ENCODE measurements at places on chromosomes 1 and 21.

DNA sequence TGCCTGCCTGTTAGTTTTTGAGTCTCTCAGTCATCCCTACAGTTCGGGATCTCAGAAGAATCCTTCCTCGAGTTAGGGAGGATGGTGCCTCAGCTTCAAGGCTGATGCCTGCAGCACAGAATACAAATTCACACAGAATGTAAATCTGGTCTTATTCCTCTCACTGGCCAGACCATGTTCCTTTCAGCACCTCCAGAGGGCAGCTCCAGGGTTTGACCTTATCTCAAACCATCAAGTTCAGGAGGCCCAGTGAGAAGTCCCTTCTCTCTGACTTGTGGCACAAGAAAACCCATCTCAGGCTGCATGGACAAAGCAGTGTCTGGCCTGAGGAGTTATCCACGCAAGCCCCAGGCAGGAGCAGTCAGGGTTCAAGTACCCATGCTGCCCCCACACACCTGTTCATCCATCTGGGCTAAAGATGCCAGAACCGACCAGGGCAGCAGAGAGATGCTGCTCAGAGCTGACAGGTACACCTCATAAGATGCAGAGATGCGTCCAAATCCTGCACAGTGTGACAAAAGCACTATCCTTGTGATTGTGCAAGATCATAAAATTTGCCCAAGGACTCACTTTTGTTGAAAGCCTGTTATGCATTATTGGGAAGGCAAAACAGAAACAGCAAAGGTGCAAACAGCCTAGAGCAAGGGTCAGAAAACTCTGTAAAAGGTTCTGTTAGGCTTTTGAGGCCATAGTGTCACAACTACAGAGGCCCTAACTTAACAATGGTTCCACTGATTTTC is 49.8 kb downstream of the BCAR3 start:
- DNase-seq, result peak; percentile 24

DNA sequence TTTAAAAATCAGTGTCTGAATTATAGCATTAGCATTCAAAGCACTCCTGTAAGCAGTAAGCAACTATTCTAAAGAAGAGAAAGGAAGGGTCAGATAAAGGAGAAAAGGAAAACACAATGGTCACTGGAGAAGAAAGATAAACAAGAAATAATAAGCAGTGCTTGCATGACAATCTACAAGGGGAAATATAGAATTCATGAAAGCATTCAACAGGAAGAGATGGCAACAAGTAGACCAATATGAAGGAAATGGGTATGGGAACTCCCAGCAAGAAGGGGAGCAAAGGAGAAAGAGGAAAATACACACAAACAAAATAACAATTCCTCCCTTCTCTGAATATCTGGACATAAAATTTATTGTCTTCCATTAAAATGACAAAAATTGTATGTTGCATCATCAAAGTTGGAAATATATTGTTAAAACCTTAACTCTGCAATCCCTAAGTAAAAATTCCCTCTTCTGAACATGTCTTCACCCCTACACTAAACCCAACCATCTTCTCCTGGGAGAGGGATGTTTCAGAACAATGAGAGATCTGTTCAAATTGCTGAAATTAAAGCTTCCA is 206.3 kb upstream of the SAMSN1 start:
- DNase-seq, result no peak

DNA sequence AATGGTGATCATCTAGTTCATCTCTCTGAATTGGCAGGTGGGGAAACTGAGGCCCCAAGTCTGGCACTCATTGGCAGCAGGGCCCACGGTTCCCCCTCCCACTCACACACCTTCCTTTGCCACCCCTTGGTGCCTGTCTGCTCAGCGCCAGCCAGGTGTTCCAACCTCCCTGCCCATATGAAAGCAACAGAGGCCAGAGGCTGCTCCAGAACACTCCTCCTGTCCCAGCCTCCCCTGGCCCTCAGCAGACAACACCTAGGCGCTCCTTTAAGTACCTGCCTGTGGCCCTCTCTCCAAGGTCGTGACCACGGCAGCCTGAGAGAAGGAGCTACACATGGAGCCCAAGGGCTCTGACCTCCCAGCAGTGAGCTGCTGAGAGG is 362.3 kb upstream of the VAMP3 start:
- DNase-seq, result no peak

DNA sequence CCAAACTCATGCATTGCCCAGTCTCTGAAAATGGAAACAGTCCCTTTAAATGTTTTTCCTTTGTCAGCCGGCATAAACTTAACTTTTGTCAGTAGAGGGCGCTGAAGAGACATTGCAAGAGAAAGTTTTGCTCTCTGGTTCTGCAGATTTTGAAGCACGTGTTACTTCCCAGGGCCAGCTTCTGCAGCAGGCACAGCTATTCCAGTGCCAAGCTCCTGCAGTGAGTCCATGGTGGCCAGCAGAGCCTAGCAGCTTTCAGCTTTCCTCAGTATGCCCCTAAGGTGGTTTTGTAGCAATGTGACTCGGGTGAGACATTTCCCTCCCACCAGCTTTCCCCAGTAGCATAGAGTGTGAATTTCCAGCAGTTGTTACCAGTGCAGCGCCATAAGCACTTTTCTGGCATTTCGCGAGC is 2.6 kb upstream of the IFI44L start:
- DNase-seq, result peak; percentile 46

DNA sequence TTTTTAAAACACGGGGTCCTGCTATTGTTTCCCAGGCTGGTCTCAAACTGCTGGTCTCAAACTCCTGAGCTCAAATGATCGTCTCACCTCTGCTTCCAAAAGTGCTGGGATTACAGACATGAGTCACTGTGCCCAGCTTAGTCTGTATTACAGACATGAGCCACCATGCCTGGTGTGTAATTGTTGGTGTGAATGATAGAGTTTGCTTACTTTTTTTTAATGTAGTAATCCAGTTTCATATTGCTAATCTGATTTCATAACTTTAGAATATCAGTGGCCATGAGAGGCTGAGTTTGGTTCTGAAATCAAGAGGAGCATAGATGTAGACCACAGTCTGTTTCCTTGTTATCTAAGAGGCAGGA is 3.4 kb downstream of the EPB41 start:
- no peak for DNase-seq

DNA sequence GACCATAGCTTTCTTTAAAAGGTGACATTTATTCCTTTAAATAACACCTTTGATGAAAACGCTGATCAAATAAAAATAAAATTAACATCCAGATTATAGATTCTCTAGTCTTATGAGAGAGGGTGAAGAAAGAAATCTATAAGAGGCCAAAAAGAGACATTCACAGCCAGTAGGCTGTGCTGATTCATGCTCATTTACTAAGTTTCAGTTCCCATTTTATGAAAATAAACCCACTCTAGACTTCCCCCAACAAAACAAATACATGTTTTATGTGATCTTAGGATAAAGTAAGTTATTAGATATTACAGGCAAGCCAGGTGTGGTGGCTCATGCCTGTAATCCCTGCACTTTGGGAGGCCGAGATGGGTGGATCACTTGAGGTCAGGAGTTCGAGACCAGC is 21.1 kb downstream of the ESRRG start:
- no peak for DNase-seq

- DNase-seq, result no peak
Measured at GRCh38 chr1:17706445-17706844, 48.7 kb upstream of the ACTL8 start.

GRCh38 chr21:25974964-25975363 is 195.6 kb downstream of the APP start:
- no peak for DNase-seq

DNA sequence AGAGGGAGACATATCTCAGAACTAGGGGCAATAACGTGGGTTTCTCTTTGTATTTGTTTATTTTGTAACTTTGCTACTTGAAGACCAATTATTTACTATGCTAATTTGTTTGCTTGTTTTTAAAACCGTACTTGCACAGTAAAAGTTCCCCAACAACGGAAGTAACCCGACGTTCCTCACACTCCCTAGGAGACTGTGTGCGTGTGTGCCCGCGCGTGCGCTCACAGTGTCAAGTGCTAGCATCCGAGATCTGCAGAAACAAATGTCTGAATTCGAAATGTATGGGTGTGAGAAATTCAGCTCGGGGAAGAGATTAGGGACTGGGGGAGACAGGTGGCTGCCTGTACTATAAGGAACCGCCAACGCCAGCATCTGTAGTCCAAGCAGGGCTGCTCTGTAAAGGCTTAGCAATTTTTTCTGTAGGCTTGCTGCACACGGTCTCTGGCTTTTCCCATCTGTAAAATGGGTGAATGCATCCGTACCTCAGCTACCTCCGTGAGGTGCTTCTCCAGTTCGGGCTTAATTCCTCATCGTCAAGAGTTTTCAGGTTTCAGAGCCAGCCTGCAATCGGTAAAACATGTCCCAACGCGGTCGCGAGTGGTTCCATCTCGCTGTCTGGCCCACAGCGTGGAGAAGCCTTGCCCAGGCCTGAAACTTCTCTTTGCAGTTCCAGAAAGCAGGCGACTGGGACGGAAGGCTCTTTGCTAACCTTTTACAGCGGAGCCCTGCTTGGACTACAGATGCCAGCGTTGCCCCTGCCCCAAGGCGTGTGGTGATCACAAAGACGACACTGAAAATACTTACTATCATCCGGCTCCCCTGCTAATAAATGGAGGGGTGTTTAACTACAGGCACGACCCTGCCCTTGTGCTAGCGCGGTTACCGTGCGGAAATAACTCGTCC is 1.3 kb upstream of the OLIG2 start:
- no peak for DNase-seq

DNA sequence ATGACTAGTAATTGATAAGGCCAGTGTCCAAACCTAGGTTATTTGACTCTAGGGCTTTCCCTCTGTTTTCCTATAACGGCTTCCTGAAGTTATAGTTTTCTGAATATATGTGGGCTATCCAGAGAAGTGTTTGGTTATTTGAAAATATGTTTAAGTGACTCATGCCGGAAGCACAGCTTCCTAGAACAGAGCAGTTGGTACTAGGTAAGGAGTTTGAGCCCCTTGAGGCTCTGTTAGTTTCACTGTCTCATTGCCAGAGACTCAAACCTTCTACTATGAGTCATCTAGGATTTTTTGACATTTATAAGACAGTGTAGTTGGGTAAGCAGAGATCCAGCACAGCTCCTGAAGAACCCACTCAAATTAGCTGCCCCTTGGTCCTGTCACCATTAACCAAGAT is 27.1 kb upstream of the LEPR start:
- no peak for DNase-seq

- DNase-seq, result peak; percentile 93
Measured at GRCh38 chr1:204376919-204377799, 17.4 kb upstream of the PLEKHA6 start.

DNA sequence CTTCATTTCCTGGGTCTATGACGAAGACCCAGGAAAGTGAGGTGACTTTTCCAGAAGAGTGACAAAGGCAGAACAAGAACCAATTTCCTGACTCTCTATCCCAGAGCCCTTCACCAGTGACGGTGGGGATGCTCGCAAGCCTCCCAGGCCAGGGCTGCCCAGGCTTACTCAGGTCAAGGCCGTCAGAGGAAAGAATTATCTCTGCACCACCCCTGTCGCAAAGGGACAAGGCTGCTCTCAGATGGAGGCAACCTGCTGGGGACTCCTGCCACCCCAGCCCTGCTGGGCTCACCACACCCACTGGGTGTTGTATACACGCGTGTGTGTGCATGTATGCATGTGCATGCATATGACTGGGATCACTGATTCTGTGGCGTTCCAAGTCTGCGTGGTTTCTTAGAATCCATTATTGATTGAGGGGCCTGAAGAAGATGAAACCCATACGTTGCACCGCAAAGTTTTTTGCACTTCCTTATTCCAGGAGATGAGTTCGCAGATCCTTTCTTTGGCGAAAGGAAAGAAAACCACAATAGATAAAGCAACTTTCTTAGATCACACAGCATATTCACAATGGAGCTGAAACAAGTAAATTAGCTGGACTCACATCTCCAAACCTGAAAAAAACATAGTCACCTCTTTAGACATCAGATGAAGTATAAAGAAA is 255.8 kb downstream of the RHOU start:
- no peak for DNase-seq

GRCh38 chr1:61956016-61956645 is 213.9 kb downstream of the PATJ start:
- DNase-seq, result no peak

- no peak for DNase-seq
Measured at GRCh38 chr1:152410028-152410427, 4.0 kb downstream of the CRNN start.

- no peak for DNase-seq
Measured at GRCh38 chr1:28145728-28146127, 30.8 kb downstream of the PTAFR start.

- DNase-seq, result no peak
Measured at GRCh38 chr1:62361431-62361830, 42.2 kb upstream of the KANK4 start.

DNA sequence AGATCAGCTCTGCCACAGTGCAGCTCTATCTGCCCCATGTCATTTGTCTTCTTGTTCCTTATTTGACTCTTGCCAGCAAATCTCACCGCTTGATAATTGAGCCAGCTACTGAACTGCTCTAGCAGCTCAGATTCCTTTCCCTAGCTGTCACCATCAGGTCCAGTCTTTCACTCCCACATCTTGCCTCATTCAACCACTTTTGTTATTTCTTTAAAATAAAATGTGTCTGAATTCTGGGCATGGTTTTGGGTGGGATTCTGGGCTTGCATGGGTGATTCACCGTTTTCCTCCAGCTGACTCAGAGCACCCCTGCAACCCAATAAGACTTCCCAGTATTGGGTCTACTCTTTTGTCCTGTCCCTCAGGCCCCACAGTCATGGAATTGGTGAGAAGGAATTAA is 215.7 kb downstream of the DSCAM start:
- no peak for DNase-seq

DNA sequence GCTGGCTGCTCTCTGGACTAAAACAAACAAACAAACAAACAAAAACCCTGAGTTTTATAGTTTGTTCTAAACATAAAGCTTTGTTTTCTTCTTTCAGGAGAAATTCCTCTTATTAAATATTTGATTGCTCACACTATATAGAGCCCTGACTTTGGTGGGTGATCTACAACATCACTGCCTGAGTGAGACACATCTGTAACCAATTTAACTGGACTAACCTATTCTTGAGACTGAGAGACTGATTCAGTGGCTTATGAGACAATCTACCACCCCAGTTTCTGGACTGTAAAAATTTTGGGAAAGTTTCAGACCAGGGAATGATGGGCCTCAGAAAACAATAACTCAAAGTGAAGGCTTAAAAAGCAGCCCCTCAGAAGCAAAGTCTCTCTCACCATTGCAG is 537.0 kb downstream of the NEGR1 start:
- DNase-seq, result no peak

GRCh38 chr1:3101124-3101939 is 32.3 kb downstream of the PRDM16 start:
- DNase-seq, result no peak

All from mucosa of descending colon (tissue), 3 donors.